NCI-H2029 (cell line): ENCODE measurements at places on chromosomes 4 and X.

GRCh38 chrX:24920769-24921168, 95.0 kb downstream of the ARX start:
- DNase-seq: no peak

GRCh38 chrX:16458208-16458607, 191.8 kb upstream of the S100G start:
- DNase-seq: no peak

DNA sequence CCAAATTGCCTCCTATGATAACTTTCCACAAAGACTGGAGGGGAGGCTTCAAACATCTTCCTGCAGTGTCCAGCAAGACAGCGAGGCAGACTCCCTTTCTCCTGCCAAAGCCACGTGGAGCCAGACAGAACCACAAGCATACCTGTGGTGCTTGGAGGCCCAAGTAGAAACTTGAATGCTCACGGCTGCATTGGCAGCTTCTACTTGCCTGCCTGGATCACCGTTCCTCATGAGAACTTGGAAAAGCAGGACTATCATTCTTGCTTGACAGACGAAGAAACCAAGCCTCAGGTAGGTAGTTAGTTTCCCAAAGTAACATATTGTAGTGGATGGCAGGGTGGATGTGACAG, 216.3 kb upstream of the SFRP2 start:
- no peak for DNase-seq

DNA sequence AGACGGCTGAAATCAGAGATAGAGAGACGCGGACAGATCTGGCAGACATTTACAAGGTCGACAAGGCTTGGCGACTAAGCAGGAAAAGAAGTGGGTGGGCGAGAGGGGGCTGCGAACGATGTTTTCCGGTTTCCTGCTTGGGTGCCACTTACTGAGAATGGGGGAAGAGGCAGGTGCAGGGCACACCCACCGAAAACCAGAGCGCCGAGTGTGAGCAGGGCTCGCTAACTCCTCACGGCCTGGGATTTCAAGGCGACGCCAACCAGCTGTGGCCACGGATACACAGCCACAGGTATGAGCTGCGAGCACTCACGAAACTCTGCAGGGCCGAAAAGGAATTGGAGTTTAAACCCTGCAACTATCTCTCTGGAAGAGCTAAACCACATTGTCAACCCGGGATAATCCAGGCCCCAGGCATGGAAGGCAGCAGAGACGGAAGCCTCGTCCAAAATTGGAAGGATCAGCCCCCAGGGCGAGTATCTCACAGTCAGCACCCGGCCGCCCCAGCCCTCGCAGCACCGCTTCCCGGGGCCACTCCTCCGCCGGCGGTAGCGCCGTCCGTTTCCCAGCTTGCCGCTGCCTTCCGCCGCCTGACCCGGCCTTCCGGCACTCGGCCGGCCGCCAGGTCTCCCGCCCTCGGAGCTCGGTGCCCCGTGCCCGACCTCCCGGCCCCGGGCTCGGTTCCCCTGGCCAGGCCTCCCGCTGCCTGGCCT, 778 bp downstream of the CASP3 start:
- DNase-seq: no peak

GRCh38 chrX:15988661-15989603, 134.3 kb upstream of the AP1S2 start:
- no peak for DNase-seq

DNA sequence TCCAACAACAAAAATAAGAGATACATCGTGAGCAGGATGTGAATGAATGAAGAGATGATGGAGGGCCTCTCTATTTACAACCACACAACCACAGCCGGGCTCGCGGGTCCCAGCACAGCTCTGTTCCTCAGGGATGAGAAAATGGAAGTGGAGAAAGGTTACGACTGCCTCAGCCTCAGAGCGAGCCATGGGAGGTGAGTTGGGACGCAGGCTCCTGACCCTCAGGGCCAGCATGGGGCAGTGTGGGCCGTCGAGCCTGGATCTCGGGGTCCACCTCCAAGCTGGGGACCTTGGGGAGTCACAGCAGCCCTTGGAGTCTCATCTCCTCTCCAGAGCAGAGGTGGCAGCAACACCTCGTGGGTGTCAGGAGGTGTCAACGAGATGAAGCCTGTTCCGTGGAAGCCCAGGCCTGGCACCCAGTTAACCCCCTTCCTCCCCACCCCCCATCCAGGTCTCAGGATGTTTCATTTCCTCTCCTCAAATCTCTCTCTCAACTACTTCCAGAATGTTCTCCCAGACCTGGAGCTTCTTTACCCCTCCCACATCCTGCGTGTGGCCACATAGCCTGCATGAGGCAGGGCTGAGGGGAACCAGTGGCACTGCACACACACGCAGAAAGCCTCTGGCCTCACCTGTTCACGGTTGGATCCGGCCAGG, 25.9 kb downstream of the C4orf50 start:
- no peak for DNase-seq

DNA sequence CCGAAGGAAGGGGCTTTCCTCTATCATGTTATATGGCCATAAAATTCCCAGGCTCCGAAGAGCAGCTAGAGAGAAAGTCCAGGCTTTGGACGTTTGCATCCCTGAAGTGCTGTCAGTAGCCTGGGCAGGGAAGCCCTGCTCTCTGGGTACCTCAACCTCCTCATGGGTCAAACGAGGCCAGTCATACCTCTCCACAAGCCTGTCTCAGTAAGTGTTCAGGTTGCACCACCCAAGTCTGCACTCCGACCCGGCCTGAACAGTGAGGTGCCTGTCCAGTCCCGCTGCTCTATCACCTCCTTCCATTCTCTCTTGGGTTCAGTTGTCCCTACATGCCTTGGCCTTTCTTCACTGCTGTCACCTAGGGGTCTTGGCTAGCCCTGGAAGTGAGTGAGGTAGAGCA, 78.9 kb downstream of the STARD8 start:
- no peak for DNase-seq

- DNase-seq: peak; percentile 9
Observed at GRCh38 chr4:81723927-81724587, 252.3 kb upstream of the RASGEF1B start.

- DNase-seq: peak; percentile 74
Observed at GRCh38 chr4:95572304-95572991, 23.7 kb upstream of the UNC5C start.
